Cardiac ventricle fibroblast (primary cell): ENCODE measurements at places on chromosomes 11 and 22. TPM values are rescaled to one million over a fixed set of nuclear protein-coding genes. Genes with fewer than 3 reads are reported as not detected.

Gene AP1B1
- total RNA-seq: 31.1 and 32.0 TPM in 2 replicates

Gene TRIM29
- total RNA-seq: not detected in 2 replicates

Gene NTM
- total RNA-seq: 1.1 and 3.9 TPM in 2 replicates

Gene OR5D16
- total RNA-seq: not detected in 2 replicates

Gene OR4C13
- total RNA-seq: not detected in 2 replicates

Gene NUDT8
- 5.0 and 9.0 TPM in 2 replicates for total RNA-seq

Gene GNG3
- total RNA-seq: not detected in 2 replicates

Gene GLB1L2
- total RNA-seq: 1.7 and 2.9 TPM in 2 replicates

Gene ZDHHC8
- 16.2 and 18.7 TPM in 2 replicates for total RNA-seq

Gene MRGPRX1
- not detected in 2 replicates for total RNA-seq

Gene BAD
- 91.3 and 117 TPM in 2 replicates for total RNA-seq

Gene PDE3B
- total RNA-seq: 4.4 and 4.7 TPM in 2 replicates

Gene GVQW3
- total RNA-seq: 0.69 and 2.1 TPM in 2 replicates

Gene IL10RA
- total RNA-seq: not detected in 2 replicates

Gene GRK3
- total RNA-seq: 0.56 and 5.0 TPM in 2 replicates

Gene SCN3B
- 0.44 and 1.1 TPM in 2 replicates for total RNA-seq

Gene CRYBA4
- not detected in 2 replicates for total RNA-seq

Gene KRTAP5-10
- total RNA-seq: not detected in 2 replicates

Gene ATP5MG
- 27.5 and 29.8 TPM in 2 replicates for total RNA-seq

Gene SLC37A2
- total RNA-seq: not detected in 2 replicates

Gene MIOX
- not detected in 2 replicates for total RNA-seq

Gene FJX1
- total RNA-seq: 28.5 and 38.4 TPM in 2 replicates

Gene NAV2
- total RNA-seq: 13.4 and 15.5 TPM in 2 replicates
